ENCODE measurements at places on chromosomes 12 and 14.

- DNase-seq = no peak
Observed at GRCh38 chr14:53306911-53307310, 153.8 kb upstream of the DDHD1 start.

DNA sequence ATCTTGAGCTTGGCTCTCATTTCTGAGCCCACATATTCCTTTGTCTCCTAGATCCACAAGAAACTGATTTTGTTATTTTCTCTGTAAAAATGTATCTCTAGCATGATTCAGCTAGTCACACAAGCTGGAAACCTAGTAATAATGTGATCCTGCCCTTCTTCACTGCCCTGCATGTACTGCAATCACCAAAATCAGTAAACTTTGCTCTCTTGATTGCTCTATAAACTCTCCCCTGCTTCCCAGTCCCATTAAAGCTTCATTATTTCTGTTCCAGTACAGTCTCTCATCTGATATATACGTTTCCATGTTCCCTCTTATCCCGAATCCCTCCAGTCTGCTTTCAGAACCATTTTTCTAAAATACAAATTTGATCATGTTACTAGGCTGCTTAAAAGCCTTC is 166.5 kb downstream of the MSRB3 start:
- DNase-seq = no peak

DNA sequence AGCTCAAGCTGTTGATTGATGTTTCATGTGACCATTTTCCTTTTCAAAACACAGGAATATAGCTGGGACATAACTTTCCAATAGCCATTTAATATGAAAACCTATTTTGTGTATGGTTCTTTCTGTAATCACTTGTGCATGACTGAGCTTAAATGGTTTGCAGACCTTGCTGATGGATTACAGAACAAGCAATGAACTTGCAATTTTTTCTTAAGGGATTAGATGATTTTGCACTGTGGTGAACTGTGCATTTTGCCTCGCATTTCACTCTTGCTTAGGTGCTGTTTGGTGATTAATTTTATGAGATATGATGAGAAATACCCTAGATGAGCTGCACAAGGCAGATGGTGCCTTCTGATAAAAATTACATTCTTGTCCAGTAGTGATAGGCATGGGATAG is 419.0 kb upstream of the FBXO33 start:
- DNase-seq = no peak

DNA sequence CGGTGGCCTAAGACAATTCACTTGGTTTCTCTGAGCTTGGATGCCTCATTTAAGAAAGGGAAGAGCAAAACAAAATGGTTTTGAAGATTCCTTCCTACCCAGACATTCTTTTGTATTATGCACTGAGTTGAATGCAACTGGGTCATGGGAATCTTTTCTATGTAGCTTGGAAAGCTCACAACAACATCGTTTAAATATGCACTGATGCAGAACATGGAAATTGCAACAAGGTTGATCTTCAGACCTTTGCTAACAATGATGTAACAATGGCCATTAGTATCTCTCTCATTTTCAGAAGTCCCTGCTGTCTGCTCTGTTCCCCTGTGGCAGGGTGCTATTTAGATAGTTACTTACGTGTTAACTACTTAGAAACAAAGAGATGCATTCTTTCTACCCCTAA is 30.1 kb upstream of the IGF1 start:
- DNase-seq = no peak

DNA sequence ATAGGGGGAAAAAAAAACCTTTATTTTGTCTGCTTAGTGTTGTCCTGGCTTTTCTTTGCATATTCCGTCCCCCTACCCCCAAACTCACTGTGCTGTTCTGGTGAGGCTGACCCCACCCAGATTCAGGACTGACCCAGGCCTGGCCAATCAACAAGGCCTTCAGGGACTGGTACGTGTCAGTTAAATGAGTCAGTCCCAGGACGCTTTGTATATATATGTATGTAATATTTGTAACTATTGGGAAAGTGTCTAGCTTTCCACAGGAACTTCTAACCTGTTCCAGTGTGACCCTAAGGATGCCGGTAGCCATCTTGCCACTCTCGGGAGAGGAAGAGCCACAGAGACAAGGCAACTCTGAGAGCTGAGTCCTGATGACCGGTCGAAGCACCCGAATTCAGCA is 107.4 kb downstream of the VCPKMT start:
- no peak for DNase-seq

- no peak for DNase-seq
Observed at GRCh38 chr12:105355752-105356151, 25.3 kb downstream of the C12orf75 start.

- no peak for DNase-seq
Observed at GRCh38 chr12:76551482-76551888, 8.1 kb downstream of the OSBPL8 start.

- DNase-seq = no peak
Observed at GRCh38 chr12:112887550-112887949, 19.2 kb upstream of the OAS1 start.

- DNase-seq = peak; percentile 45
Observed at GRCh38 chr14:101961011-101961721, 3.2 kb upstream of the DYNC1H1 start.
